AG04450 (cell line): ENCODE measurements at places on chromosomes 11 and 22. TPM values are rescaled to one million over a fixed set of nuclear protein-coding genes. Genes with fewer than 3 reads are reported as not detected.

Gene MCAM
- polyA plus RNA-seq = 41.9 and 53.4 TPM in 2 replicates

Gene OR4X1
- polyA plus RNA-seq = not detected in 2 replicates

Gene MGAT3
- 0.10 and 0.15 TPM in 2 replicates for polyA plus RNA-seq

Gene IFITM1
- 62.1 and 81.6 TPM in 2 replicates for polyA plus RNA-seq

Gene OR8D4
- polyA plus RNA-seq = not detected in 2 replicates

Gene ABTB2
- 0.43 and 0.58 TPM in 2 replicates for polyA plus RNA-seq

Gene SMDT1
- 25.6 and 28.9 TPM in 2 replicates for polyA plus RNA-seq
